ENCODE measurements at places on chromosomes 7 and 10.
A peak's percentile ranks its signal among the peaks of the same experiment; 100 is the strongest.

GRCh38 chr10:29610876-29611647, 23.7 kb downstream of the SVIL start:
- DNase-seq: no peak

GRCh38 chr10:96835899-96836298, 3.8 kb downstream of the LCOR start:
- no peak for DNase-seq

- no peak for DNase-seq
These were observed at the start of gene AKR1C8 for GRCh38 chr10:5184987-5185775. TSS of gene AKR1C8 (minus strand) at chr10:5185150. CDS start at chr10:5185104, 46 bp downstream.

- no peak for DNase-seq
These were observed 144.3 kb downstream of the ANKRD30A start for GRCh38 chr10:37269554-37270256.

DNA sequence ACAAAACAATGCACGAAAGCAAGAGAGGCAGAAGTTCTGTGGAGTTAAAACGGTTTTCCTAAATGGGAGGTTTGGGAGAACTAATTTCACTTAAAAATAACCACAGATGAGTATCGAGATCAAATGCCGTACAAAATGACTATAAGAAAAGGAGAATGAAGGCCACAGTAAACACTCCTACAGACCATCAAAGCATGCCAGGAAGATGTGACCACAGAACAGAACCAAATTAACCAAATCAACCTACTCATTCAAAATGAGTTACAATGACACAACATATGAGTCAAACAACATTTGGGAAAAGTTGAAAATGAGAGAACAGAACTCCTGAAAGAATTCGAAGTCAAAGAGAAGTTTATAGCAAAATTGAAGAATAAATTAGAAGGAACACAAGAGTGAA, 24.3 kb upstream of the DOCK1 start:
- DNase-seq: no peak

DNA sequence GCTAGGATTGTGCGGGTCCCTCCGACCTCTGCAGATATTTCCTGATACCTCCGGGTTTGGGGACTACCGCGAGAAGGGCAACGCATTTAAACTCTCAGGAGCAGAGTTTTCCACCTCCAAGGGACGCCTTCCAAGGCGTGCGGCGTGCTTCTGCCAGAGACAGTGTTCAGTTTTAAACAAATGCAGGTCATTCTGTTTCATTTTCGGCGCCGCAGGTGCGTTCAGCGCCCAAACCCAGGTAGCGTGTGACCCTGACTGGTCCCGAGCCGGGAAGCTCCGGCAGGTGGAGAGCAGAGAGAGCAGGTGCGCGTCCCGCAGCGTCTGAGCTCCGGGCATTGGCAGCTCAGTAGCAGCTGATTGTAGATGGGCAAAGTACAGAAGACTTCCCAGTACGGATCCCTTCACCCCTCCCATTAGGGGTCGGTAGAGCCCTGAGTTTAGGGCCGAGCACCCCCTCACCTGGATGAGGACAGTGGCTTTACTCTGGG, 1.4 kb upstream of the CYP26A1 start:
- DNase-seq: peak; percentile 42

DNA sequence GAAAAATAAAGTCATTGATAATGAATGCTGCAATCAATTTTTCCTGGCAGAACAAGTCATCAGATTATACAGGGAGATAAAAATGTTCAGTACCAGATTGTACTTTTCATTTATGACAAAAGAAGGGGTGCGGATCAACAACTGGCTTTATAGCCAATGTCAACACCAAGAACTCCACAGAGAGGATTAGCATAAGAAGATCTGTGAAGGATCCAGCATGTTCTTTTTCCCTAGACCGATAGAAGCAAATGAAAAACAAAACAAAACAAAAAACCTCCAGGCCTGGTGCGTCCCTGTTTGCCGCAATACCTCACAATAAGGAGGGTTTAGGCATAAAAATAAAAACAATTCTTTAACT, 34.7 kb upstream of the PRKAR2B start:
- no peak for DNase-seq

Data from stomach (tissue), 19 donors.